ENCODE measurements at places on chromosomes 5 and 9. TPM values are rescaled to one million over a fixed set of nuclear protein-coding genes. Genes with fewer than 3 reads are reported as not detected.

The FAM193B gene
- total RNA-seq = 52.1 TPM

The FCN2 gene
- total RNA-seq = not detected

The NPDC1 gene
- 170 TPM for total RNA-seq

The MAP1B gene
- total RNA-seq = 17.1 TPM

The PLAC8L1 gene
- 0.49 TPM for total RNA-seq

The SPAAR gene
- total RNA-seq = 2.1 TPM

The HINT1 gene
- 303 TPM for total RNA-seq

The RAB3C gene
- total RNA-seq = 2.2 TPM

Data from left colon (tissue), 2 donors.